ENCODE measurements at places on chromosomes 1 and 21.

DNA sequence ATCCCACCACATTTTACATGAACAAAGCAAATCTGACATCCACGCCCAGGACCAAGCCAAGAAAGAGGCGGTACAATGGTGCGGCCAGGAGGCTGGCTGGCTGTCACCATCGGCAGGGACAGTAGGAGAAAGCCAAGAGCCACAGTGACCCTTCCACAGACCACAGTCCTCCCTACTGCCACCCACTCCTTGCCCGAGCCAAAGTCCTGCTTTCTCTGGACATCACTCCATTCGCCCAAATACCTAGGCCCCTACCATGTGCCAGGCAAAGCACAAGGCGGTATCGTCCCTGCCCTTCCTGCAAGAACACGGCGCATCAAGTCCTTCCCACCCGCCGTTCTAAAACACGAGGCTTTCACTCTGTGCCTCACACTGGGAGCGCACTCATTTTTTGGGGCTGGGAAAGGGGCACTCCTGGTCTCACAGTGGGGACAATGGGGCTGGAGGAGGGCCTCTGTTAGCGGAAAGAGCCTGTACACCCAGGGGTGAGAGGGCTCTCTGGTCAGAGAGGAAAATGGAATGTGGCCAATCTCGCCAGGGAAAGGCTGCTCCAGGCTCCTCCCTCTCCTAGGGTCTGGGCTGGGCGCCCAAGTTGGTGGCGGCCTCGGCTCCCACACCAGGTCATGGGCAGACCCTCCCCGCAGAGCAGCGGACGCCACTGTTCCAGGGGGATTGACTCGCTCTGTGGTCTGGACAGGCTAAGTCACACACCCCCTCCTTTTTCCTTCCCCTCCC, 26.5 kb downstream of the SSBP3 start:
- no peak for DNase-seq

DNA sequence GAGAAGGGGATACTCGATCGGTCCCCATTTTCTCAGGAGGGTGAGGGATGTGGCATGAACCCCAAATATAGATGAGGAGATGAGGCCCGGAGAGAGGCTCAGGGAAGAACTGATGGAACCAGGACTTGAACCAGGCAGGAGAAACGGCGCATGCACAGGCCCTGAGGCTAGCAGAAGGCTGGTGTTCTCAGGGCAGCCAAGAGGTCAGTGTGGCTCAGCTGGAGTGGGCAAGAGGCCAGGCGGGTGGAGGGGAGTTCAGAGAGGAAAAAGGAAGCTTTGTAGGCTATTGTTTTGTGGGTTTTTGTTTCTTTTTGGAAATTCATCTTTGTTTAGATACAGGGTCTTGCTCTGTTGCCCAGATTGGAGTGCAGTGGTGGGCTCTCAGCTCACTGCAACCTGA, 122.0 kb downstream of the LACTBL1 start:
- no peak for DNase-seq

DNA sequence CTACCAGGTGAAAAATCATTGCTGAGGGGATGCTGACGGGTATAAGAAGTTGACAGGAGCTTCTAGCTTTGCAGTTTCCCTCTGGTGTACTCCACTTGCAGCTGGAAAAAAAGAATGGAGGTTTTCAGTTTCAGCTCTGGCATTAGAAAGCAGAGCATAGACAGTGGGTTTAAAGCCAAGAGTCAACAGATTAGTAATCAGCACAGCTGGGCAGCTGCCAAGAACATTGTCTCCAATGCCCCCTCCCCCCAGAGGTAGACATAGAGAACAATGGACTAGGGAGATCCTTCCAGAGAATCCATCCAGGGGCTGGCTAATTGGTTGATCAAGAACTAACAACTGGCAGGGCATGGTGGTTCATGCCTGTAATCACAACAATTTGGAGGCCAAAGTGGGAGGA, 10.1 kb upstream of the ZBTB8B start:
- DNase-seq: no peak

- DNase-seq: no peak
Observed at GRCh38 chr21:24093032-24093431, 1514.2 kb downstream of the MRPL39 start.

GRCh38 chr1:219329578-219329977, 155.9 kb downstream of the LYPLAL1 start:
- no peak for DNase-seq

DNA sequence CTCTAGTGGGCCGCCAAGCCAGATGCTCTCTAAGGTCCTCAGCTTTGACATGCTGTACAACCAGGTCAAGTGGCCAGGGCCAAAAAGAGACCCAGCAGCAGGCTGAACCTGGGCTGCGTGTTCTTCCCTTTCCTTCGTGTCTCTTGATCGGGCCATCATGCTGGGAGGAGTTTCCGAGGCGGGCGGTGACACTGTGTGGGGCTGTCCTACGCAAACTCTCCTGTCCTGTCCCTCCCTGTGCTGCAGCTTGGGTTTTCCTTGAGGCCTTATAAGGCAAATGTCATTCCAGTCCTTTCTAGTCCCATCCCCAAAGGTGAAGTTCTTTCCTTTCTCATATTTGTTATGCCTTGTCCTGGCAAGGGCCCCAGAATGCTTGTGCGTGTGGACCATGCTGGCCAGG, 56.7 kb downstream of the ARHGEF10L start:
- DNase-seq: no peak

DNA sequence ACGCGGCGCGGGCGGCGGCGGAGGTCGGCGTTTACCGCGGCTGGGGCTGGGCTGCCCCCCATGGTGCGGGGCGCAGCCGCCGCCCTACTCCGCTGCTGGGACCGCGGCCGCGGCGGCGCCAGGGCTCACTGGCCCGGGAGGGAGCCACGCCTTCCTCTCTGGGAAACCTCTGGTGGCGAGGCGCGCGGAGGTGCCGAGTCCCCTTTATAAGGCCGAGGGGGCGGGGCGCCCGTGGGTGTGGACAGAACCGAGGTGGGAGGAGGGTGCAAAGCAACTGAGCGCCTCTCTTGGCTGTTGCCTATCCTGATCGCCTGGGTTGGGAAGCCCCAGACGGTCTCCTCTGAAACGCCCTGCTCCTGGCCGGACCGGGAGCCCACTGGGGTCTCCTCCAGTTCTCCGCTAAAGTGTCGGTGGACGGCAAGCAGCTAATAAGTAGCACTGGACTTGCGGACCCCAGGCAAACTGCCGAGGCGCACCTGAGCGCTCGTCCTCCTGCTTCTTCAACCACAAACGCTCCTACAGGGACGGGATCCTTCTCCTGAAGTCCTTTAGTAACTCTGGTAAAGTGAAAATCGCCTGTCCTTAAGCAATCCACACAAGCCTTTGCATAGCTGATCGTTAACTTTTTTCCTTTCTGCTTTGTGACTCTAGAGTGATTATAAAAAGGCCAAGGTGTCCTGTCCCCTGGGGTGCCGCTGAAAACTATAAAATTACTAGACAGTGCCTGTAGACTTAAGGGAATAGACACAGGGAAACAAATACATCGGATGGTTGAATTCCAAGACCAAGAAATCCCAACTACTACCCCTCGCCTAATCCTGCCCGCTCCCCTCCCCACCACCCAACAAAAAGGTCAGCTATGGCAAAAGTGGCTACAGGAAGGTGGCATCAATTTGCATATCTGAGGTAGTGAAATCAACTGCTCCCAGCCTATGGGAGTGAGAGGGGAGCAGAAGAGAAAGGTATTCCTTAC, at the start of gene PTGER3:
PTGER3 (minus strand) TSS at position 182 of the 973 bp plus-strand sequence. CDS start 239 bp downstream, outside the sequence.
- peak; percentile 39 for DNase-seq

DNA sequence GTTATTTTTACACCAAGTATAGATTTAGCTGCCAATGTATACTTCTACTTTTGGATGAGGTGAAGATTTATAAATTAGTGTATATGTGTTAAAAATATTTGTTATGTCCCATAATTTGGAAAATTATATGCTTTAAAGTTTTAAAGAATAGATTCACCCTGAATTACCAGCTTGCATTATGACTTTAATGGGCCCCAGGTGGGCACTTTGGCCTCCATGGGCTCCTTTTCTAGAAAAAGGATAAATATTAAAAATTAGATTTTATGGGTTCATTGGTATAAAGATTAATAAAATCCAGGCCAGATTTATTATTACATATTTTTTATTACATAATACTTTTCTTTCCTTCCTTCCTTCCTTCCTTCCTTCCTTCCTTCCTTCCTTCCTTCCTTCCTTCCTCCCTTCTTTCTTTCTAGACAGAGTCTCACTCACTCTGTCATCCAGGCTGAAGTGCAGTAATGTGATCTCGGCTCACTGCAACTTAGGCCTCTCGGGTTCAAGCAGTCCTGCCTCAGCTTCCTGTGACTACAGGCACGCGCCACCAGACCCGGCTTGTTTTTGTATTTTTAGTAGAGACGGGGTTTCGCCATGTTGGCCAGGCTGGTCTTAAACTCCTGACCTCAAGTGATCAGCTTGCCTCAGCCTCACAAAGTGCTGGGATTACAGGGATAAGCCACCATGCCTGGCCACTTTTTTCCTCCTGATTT, 21.9 kb downstream of the KMO start:
- no peak for DNase-seq

GRCh38 chr1:21175324-21175669, 1.4 kb downstream of the EIF4G3 start:
- DNase-seq: no peak

DNA sequence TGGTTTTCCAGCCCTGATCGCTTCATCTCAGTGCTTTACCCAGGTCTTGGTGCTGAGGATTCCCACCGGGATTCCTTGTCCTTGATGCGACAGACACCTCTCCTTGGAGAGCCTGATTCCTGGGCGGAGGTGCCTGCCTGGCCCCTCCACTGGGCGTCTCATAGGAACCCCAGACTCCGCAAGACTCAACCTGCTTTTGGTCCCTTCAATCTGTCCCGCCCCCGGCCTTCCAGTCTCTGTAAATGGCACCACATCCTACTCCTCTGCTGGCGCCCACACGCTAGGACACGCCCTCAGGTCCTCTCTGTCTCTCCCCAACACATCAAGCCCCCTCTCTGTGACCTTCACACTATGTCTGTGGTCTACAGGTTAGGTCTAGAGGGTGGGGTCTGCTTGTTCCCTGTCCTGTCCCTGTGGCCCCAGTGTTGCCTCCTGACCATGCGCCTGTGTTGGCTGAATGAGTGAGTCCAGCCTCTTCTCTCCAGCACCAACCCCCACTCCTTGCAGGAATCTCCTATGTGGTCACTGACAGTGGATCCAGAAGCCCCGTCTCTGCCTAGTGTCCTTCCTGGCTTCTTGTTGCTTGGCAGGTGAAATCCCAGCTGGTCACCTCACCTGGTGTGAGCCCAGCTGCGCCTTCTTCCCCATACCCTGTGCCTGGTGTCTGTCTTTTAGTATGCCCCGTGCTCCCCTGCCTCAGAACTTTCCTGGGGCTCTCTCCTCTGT, 119.7 kb upstream of the C1orf174 start:
- no peak for DNase-seq

GRCh38 chr1:225755671-225756319, 21.8 kb upstream of the SRP9 start:
- DNase-seq: no peak

DNA sequence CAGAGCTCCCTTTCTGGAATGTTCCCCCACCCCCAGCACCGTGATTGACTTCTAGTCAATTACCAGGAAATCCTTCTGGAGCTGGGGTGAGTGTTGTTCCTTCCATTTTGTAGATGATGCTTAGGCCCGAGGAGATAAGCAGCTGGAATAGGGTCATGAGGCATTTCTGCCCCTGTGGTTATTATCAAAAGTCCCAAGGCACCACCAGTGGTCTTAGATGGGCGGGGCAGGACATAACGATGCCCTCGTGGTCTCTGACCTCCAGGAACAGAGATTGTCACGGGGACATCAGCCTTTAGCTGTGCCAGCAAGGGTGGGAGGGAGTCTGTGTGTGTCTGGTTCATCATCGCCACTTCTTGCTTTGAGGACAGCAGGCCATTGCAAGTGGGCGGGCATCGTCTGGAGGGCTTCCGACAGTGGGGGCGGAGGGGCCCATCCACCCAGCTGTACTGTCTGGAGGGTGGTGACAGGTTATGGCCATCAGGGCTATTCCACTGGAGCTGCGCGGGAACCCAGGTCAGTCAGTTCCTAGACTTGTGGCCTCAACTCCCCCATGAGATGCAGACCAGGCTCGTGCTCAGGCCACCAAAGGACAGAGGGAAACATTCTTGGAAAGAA, 22.6 kb downstream of the TNFRSF8 start:
- no peak for DNase-seq

GRCh38 chr1:30407865-30408580, 315.4 kb downstream of the MATN1 start:
- no peak for DNase-seq

- no peak for DNase-seq
Observed at GRCh38 chr1:234361102-234361603, 12.1 kb upstream of the COA6 start.

GRCh38 chr1:214327514-214327913, 46.6 kb downstream of the SMYD2 start:
- DNase-seq: no peak

DNA sequence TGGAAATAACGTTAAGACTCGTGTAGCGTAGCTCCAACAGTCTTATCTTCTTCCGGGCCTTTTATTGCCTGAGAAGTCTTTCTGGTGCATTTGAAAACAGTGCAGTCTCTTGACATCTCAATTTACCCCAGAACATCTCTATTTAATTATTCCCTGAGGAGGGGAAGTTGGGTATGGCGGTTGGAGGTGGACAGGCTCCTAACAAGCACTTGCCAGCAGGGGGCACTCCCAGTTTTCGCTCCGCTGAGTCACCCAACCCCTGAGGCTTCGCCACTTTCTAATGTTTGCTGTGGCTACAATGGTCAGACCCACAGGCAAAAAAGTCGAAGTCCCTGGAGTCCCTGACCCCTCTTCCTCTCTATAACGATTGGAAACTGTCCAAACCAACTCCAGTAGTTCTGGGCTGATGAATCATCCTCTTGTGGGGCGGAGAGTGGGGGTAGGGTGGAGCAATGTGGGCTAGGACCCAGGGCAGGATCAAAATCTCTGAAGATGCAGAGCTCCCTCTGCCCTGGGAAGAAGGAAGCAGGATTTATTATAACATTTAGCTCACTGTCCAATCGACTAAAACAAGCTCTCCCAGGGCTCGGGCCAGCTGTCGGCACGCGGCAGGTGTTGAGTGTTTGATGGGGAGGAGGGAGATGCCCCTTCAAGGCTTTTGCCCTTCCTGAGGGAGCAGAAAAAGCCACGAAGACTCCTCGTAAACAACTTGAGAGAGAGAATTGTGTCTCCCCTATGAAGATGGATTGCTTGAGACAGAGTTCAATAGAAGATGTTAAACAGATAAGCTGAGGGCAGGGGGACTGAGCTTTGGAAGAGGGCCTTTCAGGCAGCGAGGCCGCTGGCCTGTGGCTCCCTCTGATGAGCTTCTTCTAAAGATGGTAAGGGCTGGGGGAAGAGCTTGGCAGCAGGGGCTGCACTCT, 85.7 kb downstream of the BRINP2 start:
- DNase-seq: no peak

DNA sequence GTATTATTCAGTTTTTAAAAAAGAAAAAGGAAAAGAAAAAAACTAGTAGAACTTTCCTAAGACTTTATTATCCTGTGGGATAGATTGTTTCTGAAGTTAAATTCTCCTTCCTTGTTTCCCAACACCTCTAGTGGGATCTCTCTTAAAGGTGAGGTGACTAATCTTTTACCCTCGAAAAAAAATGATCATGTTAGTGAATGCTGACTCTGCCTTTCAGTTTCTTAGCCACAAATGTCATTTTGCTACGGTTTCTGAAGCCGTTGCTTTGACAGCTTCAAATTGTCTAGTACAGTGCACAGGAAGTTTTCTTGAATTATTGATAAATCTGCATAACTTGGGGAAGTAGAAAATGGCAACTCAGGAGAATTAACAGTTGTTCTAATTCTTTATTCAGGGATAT, 13.0 kb upstream of the NEK7 start:
- no peak for DNase-seq
